GM12891 (cell line): ENCODE measurements at places on chromosomes 6 and 20.

DNA sequence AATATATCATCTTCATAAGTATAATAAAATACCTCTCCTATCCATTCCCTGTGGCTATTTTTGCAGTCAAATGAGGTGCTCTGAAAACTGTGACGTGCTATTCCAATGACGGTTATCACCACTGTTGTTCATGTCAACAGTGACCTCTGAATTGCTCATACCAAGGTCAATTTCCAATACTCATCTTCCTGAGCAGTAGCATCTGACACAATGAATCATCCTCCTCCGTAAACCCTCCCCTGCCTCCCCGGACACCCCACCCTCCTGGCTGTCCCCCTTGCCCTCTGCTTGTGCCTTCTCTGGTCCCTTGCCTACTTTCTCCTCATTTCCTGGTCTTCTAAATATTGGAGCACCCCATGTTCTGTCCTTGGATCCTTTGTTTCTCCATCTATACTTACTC lies 77.7 kb upstream of the SLC22A23 start:
- DNase-seq = no peak

DNA sequence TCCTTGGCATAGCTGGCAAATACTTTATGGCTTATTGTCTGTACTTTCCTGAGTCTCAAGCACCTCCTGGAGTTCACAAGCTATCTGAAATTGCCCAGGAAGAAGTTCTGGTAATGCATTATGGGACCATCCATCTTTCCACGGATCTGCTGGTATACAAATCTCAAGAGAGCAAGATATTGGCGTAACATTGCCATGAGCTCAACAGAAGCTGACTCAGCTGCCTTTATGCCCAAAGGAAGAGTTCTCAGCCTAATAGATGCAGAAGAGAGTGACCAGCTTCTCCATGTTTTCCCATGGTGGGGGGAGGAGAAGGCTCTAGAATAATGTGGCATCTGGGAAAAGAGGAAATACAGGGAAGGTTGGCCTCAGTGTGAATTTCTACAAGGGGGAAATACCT lies 78.7 kb downstream of the UST start:
- no peak for DNase-seq

- no peak for DNase-seq
These were observed 6.0 kb upstream of the TRIM26 start for GRCh38 chr6:30219244-30219643.

- no peak for DNase-seq
These were observed 132.7 kb upstream of the SLC22A16 start for GRCh38 chr6:110609101-110609500.

DNA sequence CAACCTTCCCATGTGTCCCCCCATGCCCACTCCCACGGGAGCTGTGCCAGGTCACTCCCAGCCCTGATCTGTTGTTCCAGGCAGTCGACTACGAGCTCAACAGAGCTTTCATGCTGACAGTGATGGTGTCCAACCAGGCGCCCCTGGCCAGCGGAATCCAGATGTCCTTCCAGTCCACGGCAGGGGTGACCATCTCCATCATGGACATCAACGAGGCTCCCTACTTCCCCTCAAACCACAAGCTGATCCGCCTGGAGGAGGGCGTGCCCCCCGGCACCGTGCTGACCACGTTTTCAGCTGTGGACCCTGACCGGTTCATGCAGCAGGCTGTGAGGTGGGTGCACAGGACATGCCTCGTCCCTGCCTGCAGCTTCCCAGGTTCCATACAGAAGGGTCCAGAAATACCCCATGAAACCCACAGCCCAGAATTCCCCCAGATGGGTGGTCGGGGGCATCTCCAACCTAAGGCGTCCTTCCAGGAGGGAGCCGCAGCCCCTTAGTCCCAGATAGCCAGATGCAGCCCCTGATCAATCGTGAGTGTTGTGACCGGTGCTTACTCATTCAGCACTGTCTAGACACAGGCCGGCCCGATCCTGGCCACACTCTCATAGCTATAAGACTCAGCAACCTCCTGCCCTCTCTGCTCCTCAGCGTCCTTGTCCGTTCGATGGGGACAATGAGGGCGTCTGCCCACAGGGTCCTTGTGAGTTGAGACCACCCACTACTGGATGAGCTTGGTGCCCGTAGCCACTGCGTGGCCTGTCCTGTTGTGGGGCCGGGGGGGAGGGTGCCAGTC lies 142.1 kb downstream of the TAF4 start:
- no peak for DNase-seq

GRCh38 chr6:38459291-38459690 lies 180.4 kb downstream of the BTBD9 start:
- DNase-seq = no peak
